ENCODE measurements at places on chromosomes 2 and 18.

DNA sequence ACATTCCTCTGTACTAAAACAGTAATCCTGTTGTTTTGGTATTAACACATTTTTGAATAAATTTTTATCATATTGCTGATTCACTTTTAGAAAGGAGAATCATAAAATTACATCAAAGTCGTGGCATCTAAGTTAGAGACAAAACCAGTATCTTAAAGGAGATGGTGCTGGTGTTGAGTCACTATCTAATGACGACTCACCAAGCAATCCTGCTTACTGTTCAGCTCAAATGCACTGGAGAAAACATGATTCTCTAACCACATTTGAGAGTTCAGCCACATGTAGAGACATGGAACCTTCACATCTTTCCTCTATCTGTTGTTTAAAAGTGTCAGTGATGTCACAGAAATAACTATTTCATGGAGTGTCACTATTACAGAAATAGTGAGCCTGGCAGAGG, 473.8 kb downstream of the TGIF1 start:
- DNase-seq = peak; percentile 31

- no peak for DNase-seq
Observed at GRCh38 chr18:62044490-62045000, 142.3 kb downstream of the PIGN start.

DNA sequence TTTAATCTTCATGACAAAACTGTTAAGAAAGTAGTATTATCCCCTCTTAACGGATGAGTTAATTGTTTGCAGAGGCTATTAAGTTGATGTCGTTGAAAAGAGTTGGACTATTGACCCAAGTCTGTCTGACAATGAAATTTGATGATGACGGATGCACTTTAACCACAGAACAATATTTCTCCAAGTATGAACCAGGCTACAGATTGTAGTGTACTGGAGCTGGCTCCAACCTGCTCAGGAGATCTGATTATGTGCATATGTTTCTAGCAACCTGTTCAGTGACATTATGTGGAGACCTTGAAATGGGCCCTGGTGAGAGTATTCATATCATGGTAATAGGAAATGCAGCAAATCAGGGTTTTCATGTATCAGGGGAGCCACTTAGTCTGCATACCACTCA, 174.1 kb downstream of the CDH7 start:
- DNase-seq = no peak

- no peak for DNase-seq
Observed at GRCh38 chr2:236171181-236171679, 3.0 kb upstream of the GBX2 start.

DNA sequence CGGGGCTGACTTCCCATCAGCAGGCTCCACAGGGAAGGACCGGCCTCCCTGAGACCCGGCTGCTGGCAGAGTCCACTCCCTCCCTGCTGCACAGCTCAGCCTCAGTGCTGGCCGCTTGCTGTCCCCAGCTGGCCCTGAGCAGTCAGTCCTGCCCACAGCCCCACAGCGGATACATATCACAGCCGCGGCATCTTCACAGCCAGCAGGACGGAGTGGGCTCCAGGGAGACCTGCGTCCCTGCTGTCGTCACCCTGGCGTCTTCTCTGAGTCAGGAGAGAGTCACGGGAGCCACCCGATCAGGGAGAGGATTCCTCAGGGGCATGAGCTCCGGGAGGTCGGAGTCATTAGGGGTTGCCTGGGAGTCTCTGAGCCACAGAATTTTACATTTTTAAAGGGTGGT, 13.1 kb upstream of the SNTG2 start:
- no peak for DNase-seq

GRCh38 chr2:121256720-121257479, 28.1 kb downstream of the TFCP2L1 start:
- no peak for DNase-seq

All from foreskin melanocyte (primary cell).